Stomach (tissue), 19 donors: ENCODE measurements at places on chromosomes 4 and X.

GRCh38 chrX:9207142-9207541 is 173.2 kb upstream of the FAM9B start:
- DNase-seq: no peak

DNA sequence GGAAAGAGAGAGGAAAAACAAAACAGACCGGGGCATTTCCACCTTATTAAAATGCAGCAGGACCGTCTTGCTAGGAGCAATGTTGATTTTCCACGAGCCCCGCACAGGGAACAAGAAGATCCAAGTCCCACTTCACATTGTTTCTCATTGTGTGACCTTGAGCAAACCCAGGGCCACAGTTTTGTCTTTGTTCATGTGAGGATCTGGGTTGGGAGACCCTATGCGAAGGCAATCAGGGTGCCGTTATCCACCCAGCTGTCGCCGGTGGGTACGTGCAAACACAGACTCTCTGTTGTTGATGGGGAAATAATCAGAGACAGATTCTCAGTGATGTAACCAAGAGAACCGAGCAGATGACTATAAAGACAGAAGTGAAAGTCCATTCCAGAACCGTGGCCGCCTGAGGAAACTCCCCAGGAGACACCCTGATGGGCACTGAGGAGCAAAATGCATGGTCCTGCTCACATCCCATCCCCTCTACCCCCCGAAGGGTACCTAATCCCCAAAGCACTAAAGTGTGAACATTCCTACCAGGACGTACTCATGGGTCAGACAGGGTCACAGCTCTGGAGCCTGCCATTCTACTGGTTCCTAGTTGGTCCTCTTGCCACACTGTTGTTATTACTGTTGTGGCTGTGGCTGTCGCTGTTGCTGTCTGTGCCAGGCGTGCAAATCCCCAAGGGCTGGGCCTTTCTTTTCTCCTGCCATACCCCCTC is 102.7 kb upstream of the RBPJ start:
- no peak for DNase-seq

DNA sequence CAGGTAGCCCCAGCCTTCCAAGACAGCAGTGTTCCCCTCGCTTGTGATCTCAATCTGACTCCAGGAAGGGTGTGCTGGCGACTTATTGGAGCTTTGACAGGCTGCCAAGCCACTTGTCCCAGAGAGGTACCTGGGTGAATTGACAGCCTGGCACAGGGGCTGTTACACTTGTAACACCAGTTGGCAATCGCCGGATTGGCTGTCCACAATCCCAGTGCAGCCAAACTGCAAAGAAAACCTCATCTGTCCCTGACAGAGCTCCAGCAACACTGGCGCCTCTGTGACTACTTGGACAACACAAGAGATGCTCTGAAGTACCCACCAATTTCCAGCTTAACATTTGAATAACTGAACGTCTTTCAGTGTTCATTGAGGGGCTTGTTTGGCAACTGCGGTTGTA is 76.8 kb upstream of the PRPS1 start:
- peak; percentile 69 for DNase-seq

DNA sequence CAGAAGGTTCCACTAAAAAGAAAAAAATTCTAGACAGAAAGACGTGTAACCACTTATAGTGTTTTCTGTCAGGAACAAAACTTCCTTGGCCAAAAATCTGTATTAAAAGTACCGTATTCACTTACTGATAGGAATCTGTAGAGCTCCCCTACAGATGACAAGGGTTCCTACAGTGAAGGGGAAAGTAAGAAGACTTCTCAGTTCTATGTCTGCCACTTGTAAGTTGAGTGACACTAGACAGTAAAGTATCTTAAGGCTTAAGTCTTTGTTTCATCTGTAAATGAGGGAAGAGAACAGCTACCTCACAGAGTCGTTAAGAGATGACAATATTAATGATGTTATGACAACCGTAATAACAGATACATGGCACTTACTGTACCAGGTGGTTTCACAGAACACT is 3.3 kb downstream of the COQ2 start:
- DNase-seq: no peak

DNA sequence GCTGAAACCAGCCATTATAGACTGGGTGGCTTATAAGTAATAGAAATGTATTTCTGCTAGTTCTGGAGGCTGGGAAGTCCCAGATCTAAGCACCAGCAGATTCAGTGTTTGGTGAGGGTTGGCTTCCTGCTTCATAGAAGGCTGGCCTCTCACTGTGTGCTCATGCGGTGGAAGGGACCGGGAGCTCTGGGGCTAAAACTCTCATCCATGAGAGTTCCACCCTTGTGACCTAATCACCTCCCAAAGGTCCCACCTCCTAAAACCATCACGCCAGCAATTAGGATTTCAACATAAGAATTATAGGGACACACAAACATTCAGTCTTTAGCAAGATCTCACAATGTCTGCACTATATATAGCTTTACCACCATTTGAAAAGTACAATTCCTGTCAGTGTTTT is 215.2 kb downstream of the CBR4 start:
- no peak for DNase-seq

- DNase-seq: no peak
These were observed 29.1 kb downstream of the UGDH start for GRCh38 chr4:39497909-39498726.

DNA sequence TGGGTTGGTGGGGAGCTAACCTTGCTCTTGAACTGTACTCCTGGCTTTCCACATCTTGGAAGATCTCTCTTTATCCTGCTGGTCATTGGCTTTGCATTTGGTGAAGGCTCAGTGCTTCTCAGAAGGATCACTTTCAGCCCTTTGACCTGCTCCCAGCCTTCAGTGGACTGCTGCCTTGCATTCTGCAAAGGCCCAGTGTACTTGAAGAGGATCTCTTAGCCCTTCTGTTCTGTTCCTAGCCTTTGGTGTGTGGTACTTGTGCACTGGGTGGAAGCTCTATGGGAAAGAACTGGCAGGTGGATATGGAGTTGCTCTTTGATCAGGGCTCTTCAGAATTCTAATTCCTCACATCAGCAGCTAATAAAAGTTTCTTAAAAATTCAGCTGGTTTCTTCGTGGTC is 46.5 kb downstream of the FGF2 start:
- no peak for DNase-seq

GRCh38 chrX:119181491-119181890 is 53.9 kb upstream of the KIAA1210 start:
- DNase-seq: no peak

DNA sequence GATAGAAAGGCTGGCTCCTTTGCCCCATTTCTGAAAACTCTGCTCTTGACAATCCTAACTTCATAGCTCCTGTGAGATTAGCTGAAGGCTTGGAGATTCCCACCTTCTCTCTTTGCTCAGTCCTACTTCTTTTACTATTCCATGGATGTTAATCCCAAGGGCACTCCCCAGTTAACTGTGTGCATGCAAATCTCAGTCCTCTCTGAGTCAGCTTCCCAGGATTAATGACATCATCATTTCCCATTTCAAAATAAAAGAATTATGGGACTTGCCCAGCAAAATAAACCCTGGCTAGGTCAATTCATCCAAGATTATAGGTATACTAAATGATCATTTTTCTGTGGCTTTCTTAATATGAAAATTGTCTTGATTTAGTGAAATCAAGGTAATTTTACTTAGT is 328.6 kb upstream of the NR3C2 start:
- DNase-seq: no peak

- DNase-seq: no peak
These were observed 158.9 kb downstream of the DCTD start for GRCh38 chr4:182758273-182758672.

DNA sequence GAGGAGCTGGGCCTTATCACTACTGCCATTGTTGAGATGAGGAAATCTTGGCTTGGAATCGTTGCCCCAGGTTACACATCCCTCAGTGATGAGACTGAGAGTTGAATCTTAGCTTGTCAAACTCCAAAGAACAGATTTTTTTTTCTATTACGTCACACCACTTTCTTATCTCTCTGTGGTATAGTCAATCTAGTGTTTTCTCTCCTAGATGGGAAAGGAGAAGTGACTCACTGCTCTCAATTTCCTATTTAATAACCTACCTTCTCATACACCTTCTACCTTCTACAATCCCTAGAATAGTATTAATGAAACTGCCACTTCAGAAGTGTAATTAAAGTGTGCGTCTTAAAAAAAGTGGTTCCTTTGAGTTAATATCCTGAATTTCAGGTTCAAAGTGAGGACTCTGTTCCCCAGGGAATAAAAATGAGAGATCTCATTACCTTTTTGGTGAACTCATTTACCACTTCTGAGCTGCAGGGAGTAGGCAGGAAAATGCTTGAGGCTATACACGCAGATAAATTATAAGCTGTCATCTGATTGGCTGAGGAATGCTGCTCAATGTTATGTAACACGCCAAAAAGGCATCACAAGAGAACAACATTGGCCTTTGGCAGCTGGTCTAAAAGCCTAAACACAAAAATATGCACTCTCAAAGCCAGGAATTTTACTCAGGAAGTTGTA is 59.3 kb downstream of the MAD2L1 start:
- peak; percentile 83 for DNase-seq

GRCh38 chr4:120526033-120526432 is 396.5 kb downstream of the PRDM5 start:
- no peak for DNase-seq

GRCh38 chrX:97189668-97190067 is 306.0 kb downstream of the RPA4 start:
- no peak for DNase-seq

DNA sequence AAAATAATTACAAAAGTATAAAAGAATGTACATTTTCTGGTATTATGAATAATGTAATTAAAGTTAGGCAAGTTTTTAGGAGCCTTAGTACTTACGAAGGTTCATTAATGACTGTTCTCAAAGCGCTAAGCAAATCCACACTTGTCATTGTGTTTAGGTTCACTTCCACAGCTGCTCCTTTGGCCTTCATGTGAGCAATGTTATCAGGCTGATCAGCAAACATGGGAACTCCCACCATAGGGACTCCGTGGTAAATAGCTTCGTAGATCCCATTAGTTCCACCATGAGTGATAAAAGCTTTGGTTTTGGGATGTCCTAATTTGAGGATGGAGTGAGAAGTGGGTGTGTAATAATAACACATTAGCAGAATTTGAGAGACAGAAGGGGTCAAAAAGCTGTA is 45.1 kb downstream of the UGT2A2 start:
- no peak for DNase-seq
